ENCODE measurements at places on chromosomes 5 and 9.
A peak's percentile ranks its signal among the peaks of the same experiment; 100 is the strongest.

- no peak for DNase-seq
Measured at GRCh38 chr9:113221800-113222481, 597 bp downstream of the SLC31A1 start.

- DNase-seq: no peak
Measured at GRCh38 chr9:72808446-72808768, 144.4 kb downstream of the ALDH1A1 start.

GRCh38 chr5:61551637-61552313 is 219.7 kb downstream of the ZSWIM6 start:
- no peak for DNase-seq

- DNase-seq: no peak
Measured at GRCh38 chr5:156103155-156103885, 223.6 kb upstream of the SGCD start.

GRCh38 chr9:114335745-114336144 is 6.1 kb downstream of the ORM2 start:
- DNase-seq: no peak

DNA sequence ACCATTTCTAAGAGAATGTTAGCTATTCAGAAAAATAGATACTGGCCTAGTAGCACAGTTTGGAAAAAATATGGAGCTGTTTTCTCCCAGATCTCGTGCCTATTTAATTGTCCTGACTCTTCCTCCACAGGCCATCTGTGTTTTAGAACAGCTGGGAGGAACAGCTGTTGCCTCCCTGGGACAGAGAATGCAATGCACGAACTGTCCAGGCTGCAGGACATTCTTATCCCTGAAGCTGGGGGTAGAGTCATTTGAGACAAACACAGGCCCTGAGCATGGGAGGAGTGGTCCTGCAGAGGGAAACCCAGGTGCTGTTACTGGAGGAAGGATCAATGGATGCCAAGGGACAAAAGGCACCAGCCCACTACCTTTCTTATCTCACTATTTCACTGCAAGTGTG is 20.9 kb upstream of the SPARC start:
- no peak for DNase-seq

DNA sequence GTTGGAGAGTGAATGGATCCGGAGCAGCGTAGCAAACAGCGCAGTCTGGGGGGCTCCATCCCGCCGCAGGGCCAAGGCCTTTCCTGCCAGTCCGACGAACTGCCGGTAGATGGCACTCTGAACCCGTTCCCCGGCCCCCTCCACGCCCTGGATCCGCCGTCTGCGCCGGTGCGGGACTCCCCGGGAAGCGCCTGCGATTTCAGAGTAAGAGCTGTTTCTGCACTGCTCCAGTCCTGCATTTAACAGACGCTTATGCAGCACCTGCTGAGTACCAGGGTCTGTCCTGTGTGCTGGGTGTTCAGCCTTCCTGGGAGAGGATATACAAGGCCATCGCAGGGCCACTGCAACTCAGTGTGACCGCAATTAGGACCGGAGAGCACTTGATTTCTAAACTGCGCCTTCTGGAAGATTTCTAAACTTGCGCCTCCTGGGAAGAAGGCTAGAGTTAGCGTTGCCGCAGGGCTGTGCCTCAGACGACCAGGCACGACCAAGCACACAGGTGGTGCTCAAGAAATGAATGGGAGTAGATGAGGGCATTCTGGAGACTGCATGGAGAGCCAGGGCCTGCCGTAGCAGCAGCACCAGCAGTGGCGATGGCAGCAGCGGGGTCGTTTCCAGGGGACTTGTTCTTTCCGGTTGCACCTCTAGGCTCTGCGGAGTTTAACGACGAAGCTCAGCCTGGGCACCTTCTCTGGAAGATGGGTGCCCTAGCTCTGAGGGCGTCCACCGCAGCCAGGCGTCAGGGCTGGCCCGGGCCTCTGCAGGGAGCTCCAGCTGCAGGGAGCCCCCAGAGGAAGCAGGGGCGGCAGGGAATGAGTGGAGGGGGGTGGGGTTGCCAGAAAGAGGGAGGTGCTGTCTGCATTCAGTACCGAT is 14.3 kb upstream of the TIFAB start:
- peak; percentile 45 for DNase-seq

GRCh38 chr5:74064225-74064624 is 438.2 kb downstream of the ARHGEF28 start:
- DNase-seq: no peak
